Activated T-helper 2 cell treated with anti-CD3 and anti-CD28 coated beads, Interferon-gamma antibody, Interleukin-2, Interleukin-4, amounts not matched to agents 10 μg/mL and 5 μg/mL and 100 μg/mL, durations not matched to agents 14 hours and 24 hours and 36 hours (primary cell): ENCODE measurements at places on chromosomes 12 and 14.

GRCh38 chr12:87280356-87280755, 748.8 kb downstream of the C12orf50 start:
- no peaks in the 10 kb centered on the region for H3K36me3 ChIP-seq
- H3K4me1 ChIP-seq = no peaks in the 10 kb centered on the region
- H3K4me3 ChIP-seq = no peak overlapping the region
- H3K27me3 ChIP-seq = no peaks in the 10 kb centered on the region
- DNase-seq = no peak

DNA sequence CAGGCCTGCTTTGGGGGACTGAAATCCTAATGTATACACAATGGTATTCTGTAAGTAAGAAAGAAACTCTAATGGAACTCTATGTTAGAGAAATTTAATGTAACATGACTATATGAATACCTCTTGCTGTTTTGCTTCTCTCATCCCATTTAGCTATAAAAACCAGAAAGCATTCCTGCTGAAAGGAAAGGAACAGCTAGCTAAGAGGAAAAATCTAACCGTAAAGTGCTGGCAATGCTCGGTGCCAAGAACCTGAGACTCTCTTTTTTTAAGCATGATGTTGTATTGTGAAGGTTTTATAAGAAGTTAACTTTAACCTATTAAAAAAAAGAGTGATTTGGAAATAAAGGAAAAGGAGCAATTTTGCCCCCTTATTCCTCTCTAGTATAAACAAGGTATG, 75.6 kb upstream of the DACT1 start:
- DNase-seq = no peak
- no peaks in the 10 kb centered on the region for H3K27me3 ChIP-seq
- H3K4me3 ChIP-seq = no peak overlapping the region
- H3K27ac ChIP-seq = no peak overlapping the region

DNA sequence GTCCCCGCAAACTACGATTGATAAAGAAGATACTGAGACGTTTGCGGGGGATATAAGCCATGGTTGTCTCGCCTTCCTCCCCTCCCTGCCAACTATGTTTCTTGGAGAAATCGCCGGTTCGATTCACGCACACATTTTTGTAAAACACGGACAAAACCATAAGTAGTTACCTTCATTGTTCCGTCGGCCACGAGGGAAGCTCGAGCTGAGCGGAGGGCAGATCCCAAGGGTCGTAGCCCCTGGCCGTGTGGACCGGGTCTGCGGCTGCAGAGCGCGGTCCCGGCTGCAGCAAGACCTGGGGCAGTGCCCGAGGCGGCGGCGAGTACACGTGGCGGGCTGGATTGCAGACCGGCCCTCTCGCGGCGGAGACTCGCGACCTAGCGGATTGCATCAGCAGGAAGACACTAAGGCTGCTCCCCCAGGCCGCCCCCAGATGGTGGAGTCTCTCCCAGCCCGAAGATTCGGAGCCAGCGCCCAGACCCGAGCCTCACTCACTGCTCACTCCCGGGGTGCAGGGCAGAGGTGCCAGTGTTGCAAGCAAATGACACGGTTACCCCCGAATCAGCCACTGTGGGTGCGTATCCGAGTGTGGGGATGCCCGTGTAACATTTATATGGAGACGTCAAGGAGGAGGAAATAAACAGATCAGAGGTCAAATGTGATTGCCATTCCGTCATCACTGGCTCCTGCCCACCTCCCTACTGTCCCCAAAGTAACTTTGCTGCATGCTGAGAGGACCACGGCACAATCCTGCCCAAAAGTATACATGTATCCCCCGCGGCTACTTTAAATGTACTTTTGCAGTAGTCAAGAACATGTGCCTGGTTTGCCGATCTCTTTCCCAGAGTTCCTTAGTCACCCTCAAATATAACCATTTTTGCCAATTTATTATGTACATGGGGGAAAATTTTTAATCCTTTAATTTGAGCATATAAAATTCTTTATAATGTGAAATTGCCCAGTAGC, at the start of gene BCAT1:
Gene BCAT1 (minus strand): TSS at position 345 of the 966 bp plus-strand sequence. CDS start 169 bp downstream, at position 176.
- H3K27me3 ChIP-seq = peaks cover 45% of the 10 kb centered on the region
- H3K4me1 ChIP-seq = peaks cover 42% of the 10 kb centered on the region
- peak within 1 kb of the TSS; percentile 82 for H3K4me3 ChIP-seq
- no peaks in the 10 kb centered on the region for H3K36me3 ChIP-seq
- H3K27ac ChIP-seq = peak within 1 kb of the TSS; percentile 72

DNA sequence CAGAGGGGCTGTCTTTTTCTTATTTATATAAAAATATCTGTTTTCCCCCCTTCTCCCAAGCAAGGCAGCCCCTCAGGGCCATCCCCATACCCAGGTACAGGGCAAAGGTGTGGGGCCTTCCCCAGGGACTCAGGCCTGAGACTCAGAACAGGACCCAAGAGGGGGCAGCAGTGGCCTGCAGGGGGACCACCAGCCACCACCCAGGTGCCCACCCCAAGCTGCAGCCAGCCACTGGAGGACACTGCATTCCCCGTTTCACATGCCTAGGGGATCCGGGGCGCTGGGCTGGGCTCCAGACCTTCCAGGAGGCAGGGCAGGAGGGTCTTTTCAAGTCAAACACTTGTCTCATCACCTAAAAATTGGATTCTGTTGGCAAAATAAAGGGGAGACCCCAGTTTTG, 83.3 kb downstream of the SCARB1 start:
- DNase-seq = no peak
- H3K4me1 ChIP-seq = peaks cover 10% of the 10 kb centered on the region
- H3K4me3 ChIP-seq = no peak overlapping the region
- peaks cover 6% of the 10 kb centered on the region for H3K36me3 ChIP-seq

DNA sequence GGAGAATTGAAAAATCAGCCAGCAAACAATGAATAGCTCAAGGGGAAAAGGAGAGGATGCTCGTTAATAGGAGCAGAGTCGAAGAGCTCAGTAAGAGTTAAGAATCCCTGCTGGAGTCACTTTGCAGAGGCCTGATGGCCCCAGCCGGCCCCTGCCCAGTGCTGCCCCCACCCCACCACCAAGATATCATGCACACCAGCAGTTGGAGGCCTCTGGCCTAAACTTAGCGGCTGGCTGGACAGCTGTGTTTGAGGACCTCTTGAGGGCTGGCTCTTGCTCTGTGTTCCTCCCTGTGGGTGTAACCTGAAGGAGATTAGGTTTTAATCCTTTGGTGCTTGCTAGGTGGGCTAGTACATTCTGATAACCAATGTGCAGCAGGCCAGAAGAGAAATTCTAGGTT, 142.0 kb downstream of the PLXNC1 start:
- peaks cover 2% of the 10 kb centered on the region for H3K4me1 ChIP-seq
- no peak overlapping the region for H3K4me3 ChIP-seq
- H3K36me3 ChIP-seq = peaks cover 46% of the 10 kb centered on the region
- no peak for DNase-seq

- no peak for DNase-seq
- H3K27ac ChIP-seq = peak overlapping the region; percentile 98
- peaks cover 43% of the 10 kb centered on the region for H3K4me1 ChIP-seq
- peaks cover 92% of the 10 kb centered on the region for H3K36me3 ChIP-seq
- H3K4me3 ChIP-seq = peak overlapping the region; percentile 88
Observed at GRCh38 chr14:22491683-22492621, 97.1 kb downstream of the DAD1 start.

DNA sequence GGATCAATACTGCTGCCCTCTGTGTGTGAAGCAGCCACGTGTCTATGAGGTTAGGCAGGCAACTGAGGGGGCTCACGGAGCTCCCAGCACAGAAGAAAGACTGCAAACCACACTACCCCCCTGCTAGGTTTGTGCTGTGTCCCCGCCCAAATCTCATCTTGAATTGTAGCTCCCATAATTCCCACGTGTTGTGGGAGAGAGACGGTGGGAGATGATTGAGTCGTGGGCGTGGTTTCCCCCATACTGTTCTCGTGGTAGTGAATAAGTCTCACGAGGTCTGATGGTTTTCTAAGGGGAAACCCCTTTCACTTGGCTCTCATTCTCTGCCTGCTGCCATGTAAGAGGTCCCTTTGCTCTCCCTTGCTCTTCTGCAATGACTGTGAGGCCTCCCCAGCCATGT, 68.6 kb downstream of the ACTN1 start:
- H3K27ac ChIP-seq = no peak overlapping the region
- peaks cover 19% of the 10 kb centered on the region for H3K4me1 ChIP-seq
- no peaks in the 10 kb centered on the region for H3K27me3 ChIP-seq

DNA sequence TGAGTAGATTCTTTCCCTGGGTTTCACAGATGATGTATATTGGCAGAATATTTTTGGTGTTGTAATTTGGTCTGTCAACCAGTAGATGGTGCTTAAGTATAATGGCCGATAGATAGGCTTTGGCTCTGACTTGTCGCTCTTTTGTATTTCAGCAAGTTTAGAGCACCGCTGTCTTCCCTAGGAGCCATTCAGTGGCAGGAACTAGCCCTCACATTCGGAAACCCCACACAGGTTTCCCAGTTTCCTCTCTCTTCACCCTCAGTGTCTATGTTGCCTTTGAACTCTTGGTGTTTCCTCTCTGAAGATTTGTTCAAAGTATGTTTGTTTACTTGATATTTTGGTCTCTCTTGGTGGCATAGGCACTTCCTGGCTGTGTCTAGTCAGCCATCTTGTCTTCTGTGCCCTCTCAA, 102.2 kb downstream of the GPHN start:
- no peak overlapping the region for H3K27ac ChIP-seq
- H3K27me3 ChIP-seq = peaks cover 12% of the 10 kb centered on the region
- DNase-seq = no peak
- H3K4me3 ChIP-seq = no peak overlapping the region
- peaks cover 16% of the 10 kb centered on the region for H3K4me1 ChIP-seq

GRCh38 chr12:52200781-52201450, 9.1 kb upstream of the KRT80 start:
- peaks cover 6% of the 10 kb centered on the region for H3K4me1 ChIP-seq
- no peak overlapping the region for H3K27ac ChIP-seq
- no peak for DNase-seq
- H3K36me3 ChIP-seq = no peaks in the 10 kb centered on the region
- peaks cover 7% of the 10 kb centered on the region for H3K27me3 ChIP-seq

DNA sequence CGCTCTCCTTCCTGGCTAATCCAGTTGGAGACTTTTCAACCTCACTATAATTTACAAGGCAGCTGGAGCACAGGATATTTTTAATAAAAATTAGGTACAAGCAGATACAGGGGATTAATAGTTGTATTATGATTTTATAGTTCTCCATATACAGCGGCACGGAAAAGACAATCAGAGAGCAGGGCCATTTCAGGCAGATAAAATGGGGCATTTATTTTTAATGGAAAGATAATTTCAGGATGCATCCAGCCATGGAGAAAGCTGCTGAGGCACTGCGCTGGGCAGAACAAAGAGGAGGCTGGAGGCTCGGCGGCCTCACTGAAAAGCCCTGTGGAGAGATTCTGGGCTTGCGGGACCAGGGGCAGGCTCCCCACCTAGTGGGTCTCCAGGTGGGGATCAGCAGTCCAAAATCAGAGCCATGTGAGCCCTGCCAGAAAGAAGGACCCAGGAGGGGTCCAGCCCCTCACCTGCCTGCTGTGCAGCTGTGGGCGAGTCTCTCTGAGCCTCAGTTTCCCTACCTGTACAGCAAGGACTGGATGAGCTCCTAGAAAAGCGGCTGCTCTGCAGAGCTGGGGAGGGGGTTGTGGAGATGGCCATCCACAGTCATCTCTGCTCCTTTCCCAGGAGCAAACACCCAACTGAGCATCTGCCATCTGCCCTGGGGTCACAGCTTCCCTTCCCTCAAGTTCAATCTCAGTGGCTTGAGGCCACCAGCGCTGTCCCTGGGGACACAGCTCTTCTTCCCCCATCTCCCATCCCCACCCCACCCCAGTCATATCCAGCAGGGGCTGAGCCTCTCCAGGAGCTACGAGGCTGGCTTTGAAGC, 23.9 kb upstream of the C14orf180 start:
- no peaks in the 10 kb centered on the region for H3K36me3 ChIP-seq
- no peak overlapping the region for H3K4me3 ChIP-seq
- no peaks in the 10 kb centered on the region for H3K4me1 ChIP-seq
- no peak for DNase-seq
- no peaks in the 10 kb centered on the region for H3K27me3 ChIP-seq

- no peak for DNase-seq
- H3K4me1 ChIP-seq = no peaks in the 10 kb centered on the region
- H3K4me3 ChIP-seq = no peak overlapping the region
- peaks cover 32% of the 10 kb centered on the region for H3K27me3 ChIP-seq
- H3K27ac ChIP-seq = no peak overlapping the region
- H3K36me3 ChIP-seq = no peaks in the 10 kb centered on the region
Observed at GRCh38 chr12:4628406-4628805, 20.4 kb downstream of the AKAP3 start.

GRCh38 chr12:65495233-65495632, 216.8 kb downstream of the MSRB3 start:
- no peak overlapping the region for H3K4me3 ChIP-seq
- DNase-seq = no peak
- H3K27ac ChIP-seq = no peak overlapping the region
- H3K36me3 ChIP-seq = no peaks in the 10 kb centered on the region

GRCh38 chr12:88308825-88309224, 166.7 kb downstream of the TMTC3 start:
- H3K4me3 ChIP-seq = no peak overlapping the region
- no peak overlapping the region for H3K27ac ChIP-seq
- no peaks in the 10 kb centered on the region for H3K27me3 ChIP-seq
- peaks cover 2% of the 10 kb centered on the region for H3K36me3 ChIP-seq
- no peak for DNase-seq

- no peaks in the 10 kb centered on the region for H3K36me3 ChIP-seq
- no peak overlapping the region for H3K27ac ChIP-seq
Observed at GRCh38 chr12:116545144-116545543, 14.0 kb upstream of the MAP1LC3B2 start.

DNA sequence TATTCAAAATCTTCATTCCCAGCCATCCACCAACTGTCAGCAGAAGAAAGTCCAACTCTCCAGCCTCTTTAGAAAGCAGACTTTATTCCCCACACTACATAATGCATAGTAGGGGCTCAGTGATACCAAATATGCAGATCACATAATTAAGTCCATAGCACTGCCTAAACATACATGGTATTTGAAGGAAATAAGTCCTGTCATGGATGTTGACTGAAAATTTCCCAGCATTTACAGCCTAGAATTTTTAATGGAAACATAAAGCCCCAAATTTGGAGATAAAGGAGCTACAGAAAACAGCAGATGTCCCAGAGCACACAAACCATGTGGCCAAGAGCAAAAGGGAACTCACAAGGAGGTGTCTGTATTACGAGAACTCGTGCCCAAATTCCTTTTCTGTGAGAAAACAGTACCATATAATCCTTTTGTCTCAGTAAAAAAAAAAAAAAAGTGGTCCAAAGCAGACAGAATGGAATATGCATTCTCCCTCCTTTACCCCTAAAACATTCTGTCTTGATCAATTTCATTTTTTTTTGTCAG, 920.5 kb downstream of the NRXN3 start:
- DNase-seq = no peak
- H3K27ac ChIP-seq = no peak overlapping the region
- H3K36me3 ChIP-seq = no peaks in the 10 kb centered on the region
- H3K27me3 ChIP-seq = no peaks in the 10 kb centered on the region
- no peaks in the 10 kb centered on the region for H3K4me1 ChIP-seq
- H3K4me3 ChIP-seq = no peak overlapping the region

GRCh38 chr12:13171921-13172859, 24.3 kb upstream of the EMP1 start:
- H3K4me1 ChIP-seq = peaks cover 13% of the 10 kb centered on the region
- DNase-seq = no peak
- H3K27me3 ChIP-seq = peaks cover 49% of the 10 kb centered on the region
- H3K27ac ChIP-seq = no peak overlapping the region
- H3K36me3 ChIP-seq = no peaks in the 10 kb centered on the region
- H3K4me3 ChIP-seq = no peak overlapping the region

GRCh38 chr12:71565535-71565934, 98.1 kb downstream of the ZFC3H1 start:
- no peak overlapping the region for H3K4me3 ChIP-seq
- H3K36me3 ChIP-seq = no peaks in the 10 kb centered on the region
- no peaks in the 10 kb centered on the region for H3K4me1 ChIP-seq
- peaks cover 9% of the 10 kb centered on the region for H3K27me3 ChIP-seq
